ENCODE measurements at places on chromosomes 2 and 18.

- DNase-seq, result no peak
Observed at GRCh38 chr2:84022810-84023431, 436.2 kb downstream of the SUCLG1 start.

- no peak for DNase-seq
Observed at GRCh38 chr2:182248898-182249297, 177.9 kb downstream of the PDE1A start.

- DNase-seq, result no peak
Observed at GRCh38 chr2:33510586-33510968, 34.1 kb downstream of the RASGRP3 start.

DNA sequence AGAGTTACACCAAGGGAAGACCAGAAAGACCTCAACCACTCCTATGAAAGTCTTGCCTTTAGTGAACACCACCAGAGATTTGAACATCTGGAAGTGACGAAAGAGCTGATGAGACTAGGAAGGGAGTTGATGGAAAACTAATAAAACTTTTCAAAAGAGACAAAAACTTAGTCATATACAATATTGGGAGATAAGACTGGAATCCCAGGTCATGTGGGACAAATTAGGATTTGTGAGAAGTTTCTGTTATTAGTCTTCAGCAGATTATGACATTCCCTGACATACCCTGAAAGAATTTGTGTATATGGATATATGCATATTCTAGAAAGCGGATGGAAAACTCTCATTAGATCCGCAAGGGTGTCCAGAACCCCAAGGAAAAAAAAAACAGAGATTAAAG lies 145.0 kb upstream of the LTBP1 start:
- DNase-seq, result no peak

- no peak for DNase-seq
Observed at GRCh38 chr2:12555012-12555645, 161.6 kb upstream of the TRIB2 start.

DNA sequence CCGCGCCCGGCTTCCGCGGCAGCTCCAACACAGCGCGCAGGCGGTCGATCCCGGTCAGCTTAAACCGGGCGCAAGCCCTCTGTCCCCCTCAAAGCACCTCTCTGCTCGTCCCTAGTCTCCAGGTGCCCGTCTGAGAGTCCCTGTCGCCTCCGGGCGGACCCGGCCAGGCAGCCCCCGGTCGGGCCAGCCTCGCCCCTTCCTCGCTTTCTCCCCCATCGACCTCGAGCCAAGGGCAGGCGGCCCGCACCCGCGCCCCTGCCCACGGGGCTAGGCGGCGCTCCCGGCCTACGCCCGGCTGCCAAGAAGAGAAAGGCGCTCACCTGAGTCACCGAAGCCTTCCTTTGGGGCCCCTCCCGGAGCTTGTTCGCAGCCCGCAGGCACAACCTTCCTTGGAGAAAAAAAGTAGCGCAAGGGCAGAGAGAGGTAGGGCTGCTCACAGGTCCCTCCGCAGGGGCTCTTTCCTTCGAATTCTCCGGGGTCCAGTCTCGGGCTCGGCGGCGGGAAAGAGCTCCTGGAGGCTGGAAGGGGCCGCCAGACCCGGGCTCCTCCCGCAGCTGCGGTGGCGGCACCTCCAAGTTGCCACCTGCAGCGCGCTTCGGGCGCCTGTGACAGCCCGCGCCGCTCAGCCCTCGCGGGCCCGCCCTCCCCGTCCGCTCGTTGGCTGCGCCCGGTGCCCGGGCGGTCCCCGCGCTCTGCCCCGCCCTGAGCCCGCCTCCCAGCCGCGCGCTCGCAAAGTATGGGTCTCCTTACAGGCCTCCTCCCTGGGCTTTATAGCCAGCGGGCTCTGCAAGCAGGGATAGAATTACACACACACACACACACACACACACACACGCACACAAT lies 86.5 kb upstream of the EPB41L3 start:
- DNase-seq, result no peak

- DNase-seq, result no peak
Observed at GRCh38 chr2:71503837-71504236, 50.5 kb downstream of the DYSF start.

DNA sequence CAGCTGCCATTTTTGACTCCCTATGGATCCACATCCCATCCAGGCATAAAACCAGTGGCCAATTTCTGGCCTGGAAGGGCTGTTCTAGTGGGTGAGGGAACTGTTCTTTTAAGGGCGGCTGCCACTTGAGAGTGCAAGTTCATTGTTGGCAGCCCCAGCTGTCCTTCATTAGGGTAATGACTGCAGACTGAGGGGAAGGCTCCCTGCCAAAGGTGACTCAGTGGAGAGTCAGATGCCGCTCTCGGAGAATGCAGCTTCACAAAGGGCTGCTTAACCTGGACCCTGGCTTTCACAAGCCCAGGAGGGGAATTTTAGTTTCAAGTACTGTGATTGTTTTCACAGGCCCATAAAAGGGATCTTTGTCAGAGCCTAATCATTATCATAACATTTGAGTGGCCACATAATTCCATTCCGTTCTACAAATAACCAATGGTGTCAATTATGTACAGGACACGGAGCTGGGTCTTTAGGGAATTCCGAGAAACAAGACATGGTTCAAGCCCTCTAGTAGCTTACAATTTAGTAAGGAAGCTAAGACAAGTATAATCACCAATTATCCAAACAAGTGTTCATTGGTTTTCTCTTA lies 235.7 kb downstream of the CDCA7 start:
- no peak for DNase-seq

DNA sequence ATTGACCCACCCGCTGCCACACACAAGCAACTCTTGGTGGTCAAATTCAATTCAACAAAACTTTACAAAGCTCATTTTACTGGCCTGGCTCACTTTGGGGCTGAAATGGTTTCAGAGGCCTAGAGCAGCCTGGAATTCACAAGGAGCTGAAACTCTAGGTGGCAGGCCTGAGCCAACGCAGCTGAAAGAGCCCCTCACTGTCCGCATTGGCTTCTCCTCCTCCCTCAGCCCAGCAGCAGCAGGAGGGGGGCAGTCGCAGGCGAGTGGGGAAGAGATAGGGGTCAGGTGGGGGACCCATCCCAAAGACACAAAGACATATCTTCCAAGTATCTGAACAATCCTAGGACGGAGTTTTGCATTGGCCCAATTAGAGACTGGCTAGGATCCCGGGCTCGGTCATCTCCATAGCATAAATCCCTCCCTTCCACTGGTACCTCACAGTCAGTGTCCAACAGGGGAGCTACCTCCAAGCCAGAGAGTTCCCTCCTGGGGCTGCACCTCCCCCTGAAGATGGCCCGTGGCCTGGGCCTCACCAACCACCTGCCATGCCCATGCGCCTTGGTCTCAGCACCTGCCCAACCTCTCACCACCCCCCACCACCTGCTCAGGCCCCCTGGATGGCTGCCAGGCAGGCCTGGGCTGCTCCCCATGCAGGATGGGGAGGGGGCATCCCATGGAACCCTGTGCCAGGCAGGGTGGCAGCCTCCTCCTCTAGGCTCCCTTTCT lies 113.4 kb downstream of the ZBTB7C start:
- DNase-seq, result no peak

GRCh38 chr2:172083628-172084394 lies 1.5 kb upstream of the DLX1 start:
- DNase-seq, result no peak

- DNase-seq, result no peak
Observed at GRCh38 chr2:118848381-118849225, 1.2 kb upstream of the EN1 start.

- no peak for DNase-seq
Observed at GRCh38 chr2:37827911-37828511, 97.1 kb upstream of the RMDN2 start.

- no peak for DNase-seq
Observed at GRCh38 chr18:79986726-79987125, 1.6 kb downstream of the TXNL4A start.

DNA sequence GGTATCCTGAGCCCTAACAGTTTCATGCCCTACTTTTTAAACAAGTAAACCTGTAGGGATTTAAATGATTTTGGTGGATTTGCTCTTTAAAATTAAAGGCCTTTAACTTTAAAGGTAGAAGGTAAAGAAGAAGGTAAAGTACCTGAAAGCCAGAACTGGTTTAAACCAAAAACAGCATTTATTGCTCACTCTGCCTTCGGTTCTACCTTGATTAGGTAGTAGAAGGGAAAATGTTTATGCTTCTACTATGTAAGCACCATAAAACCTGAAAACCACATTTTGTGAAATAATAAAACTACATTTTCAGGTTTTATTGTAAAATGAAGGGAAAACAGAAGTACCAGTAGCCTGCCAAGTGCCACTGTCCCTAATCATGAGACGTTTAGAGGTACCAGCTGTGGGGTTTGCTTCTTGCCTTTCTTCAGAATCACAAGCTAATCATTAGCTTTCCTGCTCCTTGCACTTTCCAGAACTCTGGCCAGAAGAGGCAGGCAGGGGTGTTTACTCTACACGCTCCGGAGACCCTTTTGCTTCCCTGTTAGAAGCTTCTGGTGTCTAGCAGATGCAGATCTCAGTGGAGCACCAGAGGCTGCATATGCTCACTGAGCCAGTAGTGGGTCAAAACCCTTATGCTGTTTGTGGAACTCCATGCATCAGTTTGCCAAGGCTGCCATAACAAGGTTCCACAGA lies 33.3 kb downstream of the RPIA start:
- DNase-seq, result no peak

- no peak for DNase-seq
Observed at GRCh38 chr2:190986221-190986953, 27.6 kb downstream of the STAT1 start.

GRCh38 chr2:3101016-3101942 lies 276.3 kb downstream of the EIPR1 start:
- no peak for DNase-seq

DNA sequence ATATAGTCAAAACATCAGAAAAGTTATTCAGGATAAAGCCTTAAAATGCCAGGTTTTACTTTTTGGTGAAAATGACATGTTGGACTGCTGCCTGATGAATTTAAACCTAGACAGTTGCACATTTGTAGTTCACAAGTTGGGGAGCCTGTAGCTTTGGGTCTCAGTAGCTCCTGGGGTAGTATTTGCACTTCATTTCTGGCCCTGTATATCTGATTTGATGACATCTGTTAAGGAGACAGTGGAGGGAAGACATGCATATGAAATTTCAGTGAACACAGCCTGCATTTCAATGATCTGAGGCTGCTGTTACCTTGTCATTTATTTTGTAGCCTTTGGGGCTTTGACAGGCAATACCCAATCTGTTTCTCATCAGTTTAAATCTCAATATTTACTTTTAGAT lies 156.4 kb downstream of the DCC start:
- DNase-seq, result no peak

DNA sequence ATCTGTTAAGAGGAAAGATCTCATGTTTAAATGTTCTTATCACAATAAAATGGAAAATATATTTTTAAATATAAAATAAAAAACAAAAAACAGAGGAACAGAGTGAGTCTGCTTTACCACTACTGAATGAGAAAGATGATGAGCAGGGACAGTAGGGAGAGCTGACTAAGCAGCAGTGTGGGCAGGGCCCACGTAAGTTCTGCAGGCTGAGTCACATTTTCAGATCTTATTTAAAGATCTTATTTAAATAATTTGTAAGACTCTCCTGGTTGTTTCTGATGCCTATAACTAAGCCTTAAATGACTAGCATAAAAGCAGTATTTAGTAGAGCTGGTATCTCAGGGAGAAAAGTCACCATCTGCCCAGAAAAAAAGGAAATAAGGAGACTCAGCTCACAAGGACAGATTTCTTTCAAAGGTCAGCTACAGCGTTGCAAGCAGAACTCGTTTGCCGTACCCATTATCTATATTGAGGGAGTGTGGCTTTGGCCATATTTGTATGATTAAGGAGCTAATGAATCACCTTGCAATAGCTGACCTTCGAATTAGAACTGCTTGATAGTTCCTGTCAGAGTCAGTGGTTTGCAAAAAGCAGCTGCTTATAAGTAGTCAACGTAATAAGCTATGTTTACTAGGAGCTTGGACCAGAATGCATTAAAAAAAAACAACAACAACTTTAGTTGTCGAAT lies 322.1 kb upstream of the CHAC2 start:
- DNase-seq, result no peak

- DNase-seq, result no peak
Observed at GRCh38 chr2:240465765-240466578, 30.5 kb downstream of the GPC1 start.

DNA sequence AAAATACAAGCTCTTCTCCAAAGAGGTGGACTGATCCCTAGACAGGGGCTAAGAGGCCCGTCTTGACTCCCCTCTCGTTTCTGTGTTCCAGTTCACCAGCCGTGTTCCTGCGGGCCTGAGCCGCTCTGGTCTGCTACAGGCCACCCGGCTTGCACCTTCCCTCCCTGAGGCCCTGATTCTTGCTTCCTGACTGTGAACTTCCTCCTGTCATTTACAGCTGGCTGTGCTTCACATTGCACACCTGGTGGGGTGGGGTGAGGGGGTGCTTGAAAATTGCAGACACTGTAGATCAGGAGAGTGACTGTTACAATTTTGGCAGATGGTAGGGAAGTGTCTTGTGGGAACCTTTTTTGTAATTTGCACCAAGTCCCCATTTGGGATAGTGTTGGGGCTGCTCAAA lies 64.4 kb downstream of the TSN start:
- no peak for DNase-seq

GRCh38 chr2:230739961-230740360 lies 27.3 kb downstream of the CAB39 start:
- no peak for DNase-seq

- no peak for DNase-seq
Observed at GRCh38 chr18:49238433-49239042, 221.9 kb downstream of the DYM start.

DNA sequence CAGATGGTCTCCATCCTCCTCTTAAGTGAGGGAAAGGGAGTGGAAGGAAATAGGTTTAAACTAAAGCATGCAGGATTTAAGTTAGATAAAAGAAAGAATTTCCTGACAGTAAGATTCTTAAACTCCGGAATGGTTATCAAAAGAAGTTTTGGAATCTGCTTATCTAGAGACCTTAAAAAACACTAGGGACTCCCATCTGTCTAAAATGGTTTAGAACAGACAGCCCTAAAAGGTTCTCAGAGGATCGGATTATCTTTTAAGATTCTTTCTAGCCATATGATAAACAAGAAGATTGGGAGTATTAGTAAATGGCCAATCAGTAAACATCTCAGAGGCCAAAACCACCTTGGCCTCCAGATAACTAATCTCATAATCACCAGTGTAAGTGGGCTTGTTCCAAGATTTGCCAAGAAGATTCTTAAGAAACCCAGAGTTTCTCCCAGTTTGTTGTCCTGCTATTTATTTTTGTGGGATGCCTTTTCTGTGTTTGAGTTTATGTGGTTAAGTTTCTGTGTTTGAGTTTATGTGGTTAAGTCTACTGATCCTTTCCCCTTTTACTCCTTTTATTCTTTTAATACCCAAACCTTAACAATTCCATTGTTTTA lies 314.9 kb upstream of the NRP2 start:
- no peak for DNase-seq

GRCh38 chr2:181790716-181791649 lies 100.5 kb upstream of the ITPRID2 start:
- DNase-seq, result no peak
